ENCODE measurements at places on chromosomes 5 and 9. TPM values are rescaled to one million over a fixed set of nuclear protein-coding genes. Genes with fewer than 3 reads are reported as not detected.

The OR2V1 gene
- not detected for total RNA-seq

The FAM200C gene
- total RNA-seq, result 4.8 TPM

The VCAN gene
- 2,662 TPM for total RNA-seq

The DAB2 gene
- total RNA-seq, result 76.8 TPM

The ZNF454 gene
- 3.6 TPM for total RNA-seq

The CDKN2B gene
- 74.0 TPM for total RNA-seq

The CD274 gene
- 22.5 TPM for total RNA-seq

The BBLN gene
- total RNA-seq, result 40.9 TPM

The TICAM2 gene
- 5.0 TPM for total RNA-seq

The IFNE gene
- 61.8 TPM for total RNA-seq

The PCDHGB2 gene
- total RNA-seq, result 2.4 TPM

The TAF1L gene
- total RNA-seq, result not detected

The TTLL11 gene
- total RNA-seq, result 4.6 TPM

The ANKRD20A1 gene
- total RNA-seq, result not detected

The EMB gene
- total RNA-seq, result 5.0 TPM

The CAMK4 gene
- total RNA-seq, result 10.3 TPM

The GZMA gene
- not detected for total RNA-seq

The STRBP gene
- total RNA-seq, result 3.3 TPM

The PPP3R2 gene
- not detected for total RNA-seq

The FRRS1L gene
- under 0.01 TPM for total RNA-seq

The ACTBL2 gene
- 0.89 TPM for total RNA-seq

The BAAT gene
- total RNA-seq, result 0.23 TPM

Data from smooth muscle cell of the umbilical artery (primary cell).